ENCODE measurements at places on chromosomes 5 and 9.

DNA sequence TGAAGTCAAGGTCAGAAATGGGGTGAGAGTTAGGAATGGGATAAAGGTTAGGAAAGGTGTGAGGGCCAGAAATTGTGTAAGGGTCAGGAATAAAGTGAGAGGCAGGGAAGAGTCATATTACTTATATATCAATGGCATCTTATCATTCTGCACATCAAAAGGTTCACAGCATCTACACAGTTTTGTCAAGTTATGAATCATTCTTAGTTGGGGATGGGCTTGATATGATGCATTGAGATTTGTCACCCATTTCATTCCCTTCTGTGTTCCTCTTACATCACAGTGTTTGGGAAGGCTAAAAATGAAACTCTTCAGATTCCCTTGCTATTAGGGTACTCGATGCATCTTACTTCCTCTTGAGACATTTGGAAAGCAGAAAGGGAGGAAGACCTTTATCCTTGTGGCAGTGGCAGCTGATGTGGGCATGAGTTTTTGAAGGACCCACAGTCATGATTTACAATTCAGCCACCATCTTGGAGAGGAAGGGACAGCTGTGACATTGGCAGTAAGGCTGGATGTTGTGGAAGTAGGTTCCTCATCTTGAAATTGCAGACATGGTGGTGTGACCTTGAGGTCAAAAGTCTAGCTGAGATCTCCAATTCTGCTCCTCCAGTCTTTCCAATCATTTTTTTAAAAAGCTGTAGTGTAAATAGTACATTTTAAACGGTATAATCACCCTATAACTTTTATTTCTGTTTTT, 24.2 kb upstream of the NPR3 start:
- no peak for DNase-seq

- DNase-seq = no peak
Observed at GRCh38 chr9:97431044-97431441, 19.1 kb downstream of the TDRD7 start.

- no peak for DNase-seq
Observed at GRCh38 chr5:124847907-124848306, 101.5 kb upstream of the ZNF608 start.

DNA sequence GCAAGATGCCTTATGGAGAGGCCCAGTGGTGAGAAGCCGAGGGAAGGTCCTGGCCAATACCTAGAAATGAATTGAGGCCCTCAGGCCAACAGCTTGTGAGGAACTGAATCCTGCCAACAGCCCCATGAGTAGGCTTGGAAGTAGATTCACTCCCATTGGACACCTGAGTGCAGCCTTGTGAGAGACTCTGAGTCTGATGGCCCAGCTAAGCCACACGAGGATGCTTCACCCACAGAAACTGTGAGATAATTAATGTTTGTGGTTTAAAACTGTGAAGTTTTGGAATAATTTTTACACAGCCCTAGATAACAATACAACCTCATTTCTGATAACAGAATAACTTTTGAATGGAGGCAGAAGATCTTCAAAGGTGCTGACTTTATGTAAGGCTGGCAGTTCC, 65.9 kb upstream of the DAP start:
- no peak for DNase-seq

DNA sequence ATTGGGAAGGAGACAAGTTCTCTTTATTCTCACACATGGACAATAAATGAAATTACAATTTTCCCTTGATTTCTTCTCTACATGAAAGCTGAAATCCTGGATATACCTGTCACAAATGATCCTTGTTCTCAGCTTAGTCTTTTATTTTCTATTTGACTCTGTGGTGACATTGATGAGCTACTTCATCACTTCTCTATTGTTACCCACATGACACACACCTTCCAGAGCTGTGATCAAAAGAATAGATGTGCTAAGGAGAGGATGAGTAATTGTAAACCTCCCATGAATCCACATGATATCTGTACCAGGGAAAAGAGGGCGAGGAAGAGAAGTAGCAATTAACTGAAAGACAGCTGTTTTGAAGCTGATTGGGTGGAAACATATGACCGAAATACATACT, 102.0 kb downstream of the CAVIN4 start:
- no peak for DNase-seq

DNA sequence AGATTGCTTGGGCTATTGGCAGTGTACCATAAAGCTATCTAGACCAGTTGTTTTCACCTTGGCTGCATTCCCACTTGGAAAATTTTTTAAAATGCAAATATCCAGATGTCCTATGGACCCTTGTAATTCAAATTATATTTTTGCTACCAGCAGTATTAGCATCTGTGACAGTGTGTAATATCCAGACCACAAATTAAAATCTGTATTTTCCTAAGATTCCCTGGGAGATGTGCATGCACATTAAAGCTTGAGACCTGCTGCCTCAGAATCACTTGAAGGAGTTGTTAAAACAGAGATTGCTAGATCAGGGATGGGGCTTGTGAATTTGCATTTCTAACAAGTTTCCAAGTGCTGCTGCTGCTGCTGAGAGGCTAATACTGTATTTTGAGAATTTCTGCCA, 381.2 kb upstream of the PDE4D start:
- no peak for DNase-seq

DNA sequence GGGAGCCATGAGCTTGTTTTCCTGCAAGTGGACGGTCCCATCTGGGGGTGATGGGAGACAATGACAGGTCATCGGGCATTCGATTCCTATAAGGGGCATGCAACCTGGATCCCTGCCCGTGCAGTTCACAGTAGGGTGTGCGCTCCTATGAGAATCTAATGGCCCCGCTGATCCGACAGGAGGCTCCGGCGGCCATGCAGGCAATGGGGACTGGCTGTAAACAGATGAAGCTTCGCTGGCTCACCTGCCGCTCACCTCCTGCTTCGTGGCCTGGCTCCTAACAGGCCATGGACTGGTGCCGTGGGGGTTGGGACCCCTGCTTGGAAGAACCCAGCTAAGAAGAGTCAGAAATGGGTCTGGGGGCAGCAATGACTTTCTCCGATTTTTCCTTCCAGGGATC, 21.0 kb downstream of the PAEP start:
- no peak for DNase-seq

DNA sequence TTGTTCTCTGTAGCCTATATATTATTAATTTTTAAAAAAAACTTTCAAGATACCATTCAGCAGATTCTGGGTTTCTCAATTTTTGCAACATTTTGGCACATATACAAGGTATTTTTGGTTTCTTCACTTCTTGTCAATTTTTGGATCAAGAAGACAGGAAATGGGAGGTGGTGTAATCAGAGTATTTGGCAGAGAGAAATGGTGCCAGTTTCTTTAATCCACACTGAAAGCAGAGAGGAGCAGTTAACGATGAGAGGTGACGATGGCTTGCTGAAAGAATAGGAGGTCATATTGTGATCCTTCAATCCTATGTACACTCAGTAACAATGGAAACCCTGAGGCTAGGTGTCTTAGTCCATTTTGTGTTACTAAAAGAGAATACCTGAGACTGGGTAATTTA, 16.4 kb downstream of the NNT start:
- DNase-seq = no peak

DNA sequence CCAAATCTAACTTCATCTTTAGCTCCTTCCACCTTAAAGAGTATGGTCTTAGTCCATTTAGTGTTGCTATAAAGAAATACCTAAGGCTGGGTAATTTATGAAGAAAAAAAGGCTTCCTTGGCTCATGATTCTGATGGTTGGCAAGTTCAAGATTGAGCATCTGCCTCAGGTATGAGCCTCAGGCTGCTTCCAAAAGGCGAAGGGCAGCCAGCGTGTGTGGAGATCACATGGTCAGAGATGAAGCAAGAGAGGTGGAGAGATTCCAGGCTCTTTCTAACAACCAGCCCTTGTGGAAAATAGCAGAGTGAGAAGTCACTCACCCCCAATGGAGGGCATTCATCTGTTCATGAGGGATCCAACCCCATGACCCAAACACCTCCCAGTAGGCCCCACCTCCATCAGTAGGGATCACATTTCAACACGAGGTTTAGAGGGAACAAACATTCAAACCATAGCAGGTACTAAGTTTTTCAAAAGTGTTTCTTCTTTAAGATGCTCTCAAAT, 225.9 kb downstream of the SGCD start:
- DNase-seq = no peak

DNA sequence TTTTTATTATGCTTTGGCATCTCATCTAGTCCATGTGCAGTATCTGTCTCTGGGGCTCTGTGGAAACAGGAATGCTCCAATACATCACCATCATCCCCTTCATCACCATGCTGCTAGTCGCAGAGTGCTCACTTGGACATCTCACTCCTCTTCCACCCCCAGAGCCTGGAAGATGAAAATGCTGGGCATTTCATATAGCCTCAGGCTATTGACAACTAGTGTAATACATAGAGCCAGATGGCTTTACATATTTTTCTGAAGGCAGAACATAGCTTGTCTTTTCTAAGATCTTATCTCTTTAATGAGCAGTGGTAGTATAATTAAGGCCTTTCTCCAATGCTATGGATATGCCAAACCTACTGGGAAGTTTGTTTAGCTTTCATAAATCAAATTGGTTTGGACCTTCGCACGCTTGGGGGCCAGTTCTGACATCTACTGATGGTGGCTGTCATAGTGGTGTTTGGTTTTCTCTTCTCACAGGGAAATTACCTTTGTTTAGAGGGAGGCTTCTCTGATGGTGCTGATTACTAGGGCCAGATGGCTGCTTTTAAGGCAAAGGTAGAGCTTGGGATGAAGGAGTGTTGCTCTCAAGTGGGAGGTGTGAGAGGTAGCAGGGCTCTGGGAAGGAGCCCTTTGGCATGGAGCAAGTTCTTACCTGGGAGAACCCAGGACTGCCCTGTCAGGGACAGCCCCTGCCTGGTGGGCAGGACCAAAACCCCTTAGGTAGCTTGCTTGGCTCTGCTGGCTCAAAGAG, 63.1 kb upstream of the CXCL14 start:
- no peak for DNase-seq

DNA sequence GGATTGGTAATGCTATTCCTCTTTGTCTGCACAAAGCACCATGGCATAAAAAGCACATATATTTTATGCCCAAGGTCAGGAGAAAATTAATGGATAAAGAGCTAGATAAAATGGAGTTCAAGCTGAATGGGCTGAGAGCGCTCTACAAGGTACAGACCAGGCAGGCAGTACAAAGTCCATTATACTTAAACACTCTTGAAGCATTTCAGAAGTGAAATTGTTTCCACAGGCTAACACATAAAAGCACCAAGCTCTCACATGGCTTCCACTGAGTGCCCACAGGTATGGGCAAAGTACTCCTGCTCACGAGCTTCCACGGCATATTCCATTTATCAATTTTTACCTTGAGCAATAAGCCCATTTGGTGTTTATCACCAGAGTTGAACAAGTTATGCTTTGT, 771.2 kb upstream of the DMAC1 start:
- DNase-seq = no peak

- DNase-seq = no peak
Observed at GRCh38 chr5:161548487-161549094, 2.1 kb upstream of the GABRB2 start.

DNA sequence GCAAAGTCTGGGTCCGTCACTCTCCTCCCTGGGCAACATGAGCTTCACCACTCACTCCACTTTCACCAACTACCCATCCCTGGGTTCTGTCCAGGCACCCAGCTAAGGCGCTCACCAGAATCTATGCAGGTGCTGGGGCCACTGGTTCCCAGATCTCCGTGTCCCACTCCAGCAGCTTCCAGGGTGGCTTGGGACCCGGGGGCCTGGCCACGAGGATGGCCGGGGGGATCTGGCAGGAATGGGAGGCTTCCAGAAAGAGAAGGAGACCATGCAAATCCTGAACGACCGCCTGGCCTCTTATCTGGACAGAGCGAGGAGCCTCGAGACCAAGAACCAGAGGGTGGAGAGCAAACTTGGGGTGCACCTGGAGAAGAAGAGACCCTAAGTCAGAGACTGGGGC, 1611.0 kb upstream of the ACO1 start:
- DNase-seq = no peak

DNA sequence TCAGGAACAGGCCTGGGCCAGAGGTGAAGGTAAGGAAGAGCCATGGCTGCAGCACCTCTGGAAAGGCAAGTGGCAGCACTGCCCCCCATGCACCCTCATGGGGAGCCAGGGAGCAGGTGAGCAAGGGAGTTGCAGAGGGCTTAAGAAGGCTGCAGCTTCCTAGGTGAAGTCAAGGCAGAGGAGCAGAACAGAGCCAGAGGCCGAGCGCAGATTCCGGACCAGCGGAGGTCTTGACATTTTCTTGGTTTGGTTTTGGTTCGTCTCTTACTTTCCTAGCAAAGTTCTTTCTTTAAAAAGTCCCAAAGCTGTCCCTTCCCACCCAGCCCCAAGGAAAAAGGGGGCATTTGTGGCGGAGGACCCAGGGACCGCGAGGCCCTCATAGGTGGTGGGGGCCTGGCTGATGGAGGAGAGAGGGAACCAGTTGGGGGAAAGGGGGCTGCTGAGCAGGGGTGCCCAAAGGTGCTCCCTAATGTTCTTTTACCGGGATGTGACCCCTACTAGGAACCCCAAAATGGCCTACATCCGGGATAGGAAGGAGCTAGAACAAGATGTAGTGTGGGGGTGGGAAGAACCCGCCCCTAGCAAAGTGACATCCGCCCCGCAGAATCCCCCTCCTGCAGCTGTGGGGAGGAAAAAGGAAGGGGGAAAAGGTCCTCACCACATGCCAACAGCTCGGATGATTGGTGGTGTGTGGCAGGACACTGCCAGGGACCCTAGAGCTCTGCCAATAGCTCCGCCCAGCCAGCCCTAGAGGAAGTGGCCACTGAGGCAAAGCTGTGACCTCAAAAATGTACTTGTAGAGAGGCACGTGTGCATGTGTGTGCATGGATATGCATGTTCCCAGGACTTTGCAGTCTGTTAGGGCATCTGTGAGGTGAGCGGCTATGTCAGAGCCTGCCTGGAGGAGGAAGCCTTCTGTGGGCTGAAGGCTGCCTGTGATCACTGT, 914 bp upstream of the CD72 start:
- no peak for DNase-seq

- DNase-seq = no peak
Observed at GRCh38 chr9:68974901-68975300, 39.0 kb downstream of the PRKACG start.

DNA sequence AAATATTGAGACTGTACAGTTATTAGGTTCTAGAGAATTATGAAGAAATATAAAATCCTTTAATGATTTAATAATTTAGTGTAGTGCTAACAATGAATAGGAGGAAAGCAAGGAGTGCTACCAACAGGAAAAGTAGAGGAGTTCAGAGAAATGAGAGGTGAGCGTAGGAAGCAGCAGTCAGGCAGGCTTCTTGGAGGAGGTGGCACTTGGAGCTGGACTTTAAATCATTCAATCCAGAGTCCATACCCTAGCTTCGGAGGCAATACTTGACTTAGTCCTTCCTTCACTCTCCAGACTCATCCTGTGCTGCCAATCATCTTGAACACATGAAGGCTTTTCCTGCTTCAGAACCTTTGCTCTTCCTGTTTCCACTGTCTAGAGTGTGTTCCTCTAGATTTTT, 254.3 kb downstream of the GRIA1 start:
- no peak for DNase-seq

GRCh38 chr5:81579262-81579924, 171.5 kb downstream of the SSBP2 start:
- DNase-seq = no peak

- DNase-seq = no peak
Observed at GRCh38 chr9:107878462-107878861, 388.9 kb upstream of the KLF4 start.

Measured in stimulated activated CD4-positive, alpha-beta T cell treated with anti-CD3 and anti-CD28 coated beads, TNF-alpha, amount 100 ng/mL, for 4 hours (primary cell).